Esophagus squamous epithelium (tissue), 5 donors: ENCODE measurements at places on chromosomes 11 and 22. TPM values are rescaled to one million over a fixed set of nuclear protein-coding genes. Genes with fewer than 3 reads are reported as not detected.

FREY1 gene
- 1.2 TPM for total RNA-seq

DNA sequence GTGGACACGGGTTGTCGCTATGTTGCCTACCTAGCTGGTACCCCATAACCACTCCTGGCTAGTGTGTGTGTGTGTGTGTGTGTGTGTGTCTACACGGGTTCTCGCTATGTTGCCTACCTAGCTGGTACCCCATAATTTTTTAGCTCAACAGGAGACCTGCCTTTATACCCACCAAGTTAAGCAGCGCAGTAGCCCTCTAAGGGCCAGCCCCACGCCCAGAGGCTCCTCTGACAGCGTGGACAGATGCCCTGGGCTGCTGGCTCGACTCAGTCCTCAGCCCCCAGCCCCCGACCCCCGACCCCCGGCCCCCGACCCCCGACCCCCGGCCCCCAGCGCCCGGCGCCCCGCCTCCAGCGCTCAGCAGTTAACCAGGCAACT is 351 bp upstream of the AKIP1 start:
- DNase-seq = no peak

- DNase-seq = no peak
Observed at GRCh38 chr11:73914284-73914683, 36.5 kb upstream of the DNAJB13 start.

GRCh38 chr11:10895285-10895684 is 37.4 kb upstream of the ZBED5 start:
- no peak for DNase-seq

PRR33 gene
- total RNA-seq = not detected

GRCh38 chr22:25372000-25372595 is 152.7 kb downstream of the CRYBB2 start:
- DNase-seq = no peak

RBMXL2 gene
- total RNA-seq = not detected

- no peak for DNase-seq
Observed at GRCh38 chr11:11524436-11525061, 97.3 kb downstream of the GALNT18 start.

ZDHHC5 gene
- total RNA-seq = 61.4 TPM

FXYD6 gene
- 27.7 TPM for total RNA-seq

PATE4 gene
- not detected for total RNA-seq

MS4A4A gene
- total RNA-seq = 1.8 TPM

- DNase-seq = no peak
Observed at GRCh38 chr11:90453525-90453924, 230.7 kb upstream of the CHORDC1 start.
